Stomach (tissue), 19 donors: ENCODE measurements at places on chromosomes 6 and 20. TPM values are rescaled to one million over a fixed set of nuclear protein-coding genes. Genes with fewer than 3 reads are reported as not detected.

Gene SPACA1
- not detected for total RNA-seq

Gene ECT2L
- 0.18 TPM for total RNA-seq

Gene SLC22A2
- not detected for total RNA-seq

Gene LHFPL5
- not detected for total RNA-seq

Gene RIPOR3
- 13.4 TPM for total RNA-seq

Gene CTAGE9
- total RNA-seq = not detected

Gene SPATA25
- total RNA-seq = not detected

DNA sequence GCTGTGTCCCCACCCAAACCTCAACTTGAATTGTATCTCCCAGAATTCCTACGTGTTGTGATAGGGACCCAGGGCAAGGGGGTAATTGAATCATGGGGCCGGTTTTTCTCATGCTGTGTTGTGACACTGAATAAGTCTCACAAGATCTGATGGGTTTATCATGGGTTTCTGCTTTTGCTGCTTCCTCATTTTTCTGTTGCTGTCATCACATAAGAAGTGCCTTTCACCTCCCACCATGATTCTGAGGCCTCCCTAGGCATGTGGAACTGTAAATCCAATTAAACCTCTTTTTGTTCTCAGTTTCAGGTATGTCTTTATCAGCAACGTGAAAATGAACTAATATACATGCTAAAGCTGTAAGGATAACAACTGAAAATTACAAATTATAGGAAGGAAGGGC, 88.3 kb downstream of the CDYL start:
- DNase-seq = no peak

GRCh38 chr6:50850223-50851048, 31.8 kb downstream of the TFAP2B start:
- DNase-seq = no peak

GRCh38 chr20:33444797-33445560, 1.4 kb upstream of the SNTA1 start:
- peak; percentile 50 for DNase-seq

DNA sequence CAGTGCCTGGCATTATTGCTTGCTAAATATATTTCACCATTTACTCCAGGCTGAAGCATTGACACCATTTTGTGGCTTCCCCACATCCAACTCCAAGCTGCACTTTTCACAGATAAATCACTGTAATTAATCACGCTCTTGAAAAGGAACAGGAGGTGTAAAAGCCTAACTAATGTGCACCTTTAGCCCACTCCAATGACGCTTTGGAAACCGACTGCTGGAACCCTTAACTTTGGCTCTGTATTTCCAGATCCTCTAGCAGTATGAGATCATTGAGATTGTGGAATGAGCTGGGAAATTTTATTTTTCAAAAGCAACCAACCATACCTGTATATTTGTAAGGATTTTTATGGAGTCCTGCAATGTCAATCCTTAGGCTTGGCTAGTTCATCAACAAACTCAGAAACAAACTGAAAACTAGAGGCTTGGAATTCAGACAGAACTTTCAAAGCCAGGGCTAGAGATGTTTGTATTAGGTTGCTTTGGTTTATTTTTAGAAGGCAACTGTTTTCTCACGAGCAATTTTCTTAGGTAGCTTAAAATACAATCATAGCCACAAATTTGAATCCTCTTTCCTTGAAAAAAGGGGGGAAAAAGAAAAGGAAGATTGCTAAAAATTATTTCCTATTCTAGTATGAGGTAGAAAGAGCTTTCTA, 52.8 kb upstream of the UTRN start:
- no peak for DNase-seq

DNA sequence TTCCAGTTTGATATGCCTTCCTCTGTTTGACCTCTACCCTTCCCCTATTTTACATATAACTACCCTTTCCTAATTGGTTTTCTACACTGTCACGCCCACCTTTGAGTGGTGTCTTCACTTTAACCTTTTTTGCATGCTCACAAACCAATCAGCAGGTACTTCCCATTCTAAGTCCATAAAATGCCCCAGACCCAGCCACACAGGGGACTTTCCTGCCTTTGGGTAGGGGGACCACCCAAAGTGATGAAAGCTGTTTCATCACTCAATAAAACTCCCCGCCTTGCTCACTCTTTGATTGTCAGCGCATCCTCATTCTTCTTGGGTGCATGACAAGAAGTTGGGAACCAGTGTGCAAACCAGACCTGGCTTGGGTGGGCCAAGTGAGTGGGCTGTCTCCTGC, 20.5 kb upstream of the SNRPC start:
- no peak for DNase-seq

- no peak for DNase-seq
Observed at GRCh38 chr6:151630387-151630786, 136.6 kb downstream of the CCDC170 start.

DNA sequence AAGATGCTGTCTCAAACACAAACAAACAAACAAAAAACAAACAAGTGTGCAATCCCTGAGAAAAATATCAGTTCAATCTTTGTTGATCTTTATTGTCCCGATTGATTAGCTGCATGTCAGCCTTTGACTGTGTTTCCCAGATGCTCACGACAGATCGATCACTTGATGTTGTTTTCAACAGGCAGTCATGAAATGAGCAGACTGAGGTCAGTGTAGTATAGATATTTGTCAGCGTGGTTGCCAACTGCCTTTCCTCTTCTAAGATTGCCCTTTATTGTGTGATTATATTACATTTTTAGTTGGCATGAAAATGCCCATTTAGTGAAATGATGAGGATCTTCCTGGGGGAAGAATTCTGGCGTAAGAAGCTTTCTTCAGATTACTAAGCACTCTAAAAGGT, 25.6 kb downstream of the UTRN start:
- DNase-seq = no peak

DNA sequence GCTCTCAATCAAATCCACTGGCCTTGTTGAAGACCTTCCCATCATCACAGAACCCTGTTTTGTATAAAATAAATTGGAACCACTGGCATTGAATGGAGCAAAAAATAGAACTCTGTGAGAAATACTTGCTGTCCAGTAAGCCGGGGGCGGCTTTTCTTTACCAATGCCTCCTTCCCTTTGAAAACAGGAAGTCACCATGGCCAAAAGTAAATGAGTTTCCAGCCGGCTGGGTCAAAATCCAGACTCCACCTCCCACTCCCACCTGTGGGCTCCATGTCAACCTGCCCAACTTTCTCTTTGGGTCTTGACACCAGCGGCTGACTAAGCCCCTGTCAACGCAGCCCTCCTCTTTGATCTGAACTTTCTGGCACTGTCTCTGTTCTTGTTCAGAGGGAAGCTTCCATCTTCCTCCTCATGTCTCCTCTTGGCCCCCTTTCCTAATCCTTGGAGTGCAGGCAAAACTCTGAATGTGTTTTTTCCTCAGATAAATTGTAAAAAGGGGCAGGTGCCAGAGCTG, 95.2 kb downstream of the TFAP2C start:
- peak; percentile 15 for DNase-seq

DNA sequence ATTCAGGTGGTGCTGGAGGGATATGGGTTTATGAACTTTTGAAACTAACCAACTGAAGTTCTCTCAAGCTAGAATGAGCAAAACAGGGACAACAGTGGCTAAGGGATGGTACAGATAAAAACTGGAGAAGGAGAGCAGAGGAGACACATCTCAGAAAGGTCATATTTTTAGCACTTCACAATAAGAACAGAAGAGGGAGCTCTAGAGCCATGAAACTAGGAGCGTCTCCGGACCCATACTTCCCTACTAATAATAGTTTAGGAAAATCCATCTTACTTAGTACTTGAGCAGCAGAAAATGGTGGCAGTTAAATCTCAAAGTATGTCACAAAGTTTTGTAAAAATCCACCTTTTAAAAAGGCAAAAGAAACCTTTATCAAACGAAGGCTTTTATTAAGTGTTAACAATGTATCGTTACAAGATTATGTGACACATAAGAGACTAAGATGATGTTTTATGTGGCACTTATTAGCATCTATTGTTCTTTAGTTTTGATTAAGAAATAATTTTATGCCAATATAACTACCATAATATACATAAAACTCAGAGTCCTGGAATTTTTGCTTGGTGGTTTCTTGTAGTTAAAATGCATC, 278.6 kb downstream of the TBC1D32 start:
- DNase-seq = no peak

DNA sequence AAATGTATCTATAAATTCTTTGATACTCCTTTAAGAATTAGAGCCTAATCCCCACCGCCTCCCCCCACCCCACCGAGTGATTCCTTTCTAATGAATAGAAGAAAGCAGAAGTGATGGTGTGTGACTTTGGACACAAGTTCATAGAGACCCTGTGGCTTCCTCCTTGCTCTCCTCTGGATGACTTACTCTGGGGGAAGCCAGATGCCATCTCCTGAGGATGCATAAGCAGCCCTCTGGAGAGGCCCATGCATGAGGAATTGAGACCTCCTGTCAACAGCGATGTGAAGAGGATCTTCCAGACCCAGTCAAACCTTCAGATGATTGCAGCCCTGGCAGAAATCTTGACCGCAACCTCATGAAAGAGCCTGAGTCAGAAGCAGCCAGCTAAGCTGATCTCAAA, 21.1 kb downstream of the AHCY start:
- DNase-seq = no peak

- DNase-seq = no peak
Observed at GRCh38 chr6:151681433-151682059, 125.9 kb upstream of the ESR1 start.

DNA sequence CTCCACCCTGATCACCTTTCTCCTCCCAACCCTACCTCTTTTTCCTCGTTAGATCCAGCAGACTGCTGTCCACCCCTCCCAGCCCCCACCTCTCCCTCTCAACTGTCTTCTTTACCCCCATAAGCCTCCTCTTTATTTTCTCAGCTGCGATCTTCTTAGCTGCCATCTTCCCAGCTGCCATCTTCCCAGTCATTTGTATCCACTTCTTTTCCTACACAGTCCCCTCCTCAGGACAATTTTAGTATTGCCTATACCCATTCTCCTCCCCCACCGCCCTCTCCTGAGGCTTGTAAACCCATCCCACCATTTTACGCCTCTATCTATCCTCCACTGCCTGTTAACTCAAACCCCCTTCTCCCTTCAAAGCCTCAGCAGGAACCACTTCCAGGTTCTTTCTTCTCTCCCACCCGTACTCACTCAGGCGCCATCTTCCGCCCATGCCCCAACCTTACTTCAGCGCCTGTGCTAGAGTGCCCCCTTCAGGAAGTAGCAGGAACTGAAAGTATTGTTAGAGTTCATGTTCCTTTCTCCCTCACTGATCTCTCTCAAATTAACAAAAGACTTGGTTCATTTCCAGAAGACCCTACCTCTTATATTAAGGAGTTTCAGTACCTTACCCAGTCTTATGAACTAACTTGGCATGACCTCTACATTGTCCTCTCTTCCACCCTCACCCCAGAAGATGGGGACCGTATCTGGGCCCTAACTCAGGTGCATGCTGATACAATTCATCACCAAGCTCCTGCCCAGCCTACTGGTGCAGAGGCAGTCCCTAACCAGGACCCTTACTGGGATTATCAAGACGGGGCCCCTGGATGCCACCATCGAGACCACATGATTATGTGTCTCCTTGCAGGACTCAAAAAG, 236.0 kb downstream of the ADGRG6 start:
- no peak for DNase-seq

DNA sequence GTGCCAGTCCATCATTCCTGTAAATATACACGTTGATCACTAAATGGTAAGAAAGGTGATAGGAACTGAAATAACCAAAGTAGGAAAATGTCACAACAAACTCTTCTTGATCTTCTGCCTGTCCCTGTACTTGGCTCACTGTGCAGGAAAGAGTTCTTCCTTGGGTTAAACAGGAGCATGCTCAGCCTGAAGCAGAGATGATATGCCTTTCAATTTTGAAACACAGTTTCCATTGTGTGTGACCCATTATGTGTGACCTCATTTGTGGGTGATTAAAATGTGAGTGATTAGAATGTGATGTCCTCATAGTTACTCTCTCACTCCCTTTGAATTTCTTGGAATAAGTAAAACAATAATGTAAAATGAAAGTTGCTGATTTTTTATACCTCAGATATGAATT, 427.2 kb upstream of the AGPAT4 start:
- no peak for DNase-seq

DNA sequence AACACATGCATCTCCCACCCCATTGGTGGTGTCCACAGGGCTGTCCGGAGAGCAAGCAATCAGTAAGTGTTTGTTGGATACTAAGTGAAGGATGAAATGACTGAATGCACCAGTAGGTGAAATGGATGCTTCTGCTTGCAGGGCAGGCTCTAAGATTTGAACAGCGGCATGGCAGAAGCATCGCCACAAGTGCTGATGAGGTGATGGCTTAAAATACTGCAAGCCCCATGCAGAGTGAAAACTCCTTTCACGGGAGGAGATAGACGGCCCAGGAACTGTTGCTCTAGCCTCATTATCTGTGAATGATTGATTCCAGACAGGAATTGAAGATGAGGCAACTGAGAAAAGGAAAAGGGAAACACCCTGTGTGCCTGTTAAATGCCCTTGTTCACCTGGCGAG, 158.9 kb downstream of the LY86 start:
- DNase-seq = no peak
